Naive thymus-derived CD8-positive, alpha-beta T cell (primary cell): ENCODE measurements at places on chromosomes 6 and 20. TPM values are rescaled to one million over a fixed set of nuclear protein-coding genes. Genes with fewer than 3 reads are reported as not detected.
A peak's percentile ranks its signal among the peaks of the same experiment; 100 is the strongest.

TNNC2 gene
- polyA plus RNA-seq = 0.53 TPM

EMILIN3 gene
- polyA plus RNA-seq = not detected

DNA sequence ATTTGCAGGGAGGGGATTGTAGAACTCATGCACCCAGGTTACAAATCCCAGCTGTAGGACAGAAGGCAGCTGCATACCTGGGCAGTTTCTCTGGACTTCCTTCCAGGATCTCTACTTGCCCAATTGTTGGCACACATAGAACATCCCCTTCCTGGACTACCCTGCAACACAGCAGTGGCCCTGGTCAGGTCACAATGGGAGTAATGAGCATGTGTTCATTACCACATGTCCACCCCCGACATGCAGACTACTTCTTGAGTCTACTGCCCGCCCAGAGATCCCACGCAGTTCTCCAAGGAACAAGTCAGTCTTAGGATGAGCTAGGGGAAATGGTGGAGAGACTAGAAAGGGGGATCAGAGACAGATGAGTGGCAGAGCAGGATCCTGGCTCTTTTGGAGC, 5.1 kb downstream of the PEX6 start:
- no peaks in the 10 kb centered on the region for H3K27me3 ChIP-seq
- no peak overlapping the region for H3K27ac ChIP-seq
- peaks cover 34% of the 10 kb centered on the region for H3K4me1 ChIP-seq
- no peaks in the 10 kb centered on the region for H3K36me3 ChIP-seq

DAAM2 gene
- polyA plus RNA-seq = not detected

GRCh38 chr20:16445482-16445881, 127.8 kb downstream of the KIF16B start:
- peaks cover 48% of the 10 kb centered on the region for H3K36me3 ChIP-seq
- no peaks in the 10 kb centered on the region for H3K27me3 ChIP-seq
- peaks cover 10% of the 10 kb centered on the region for H3K4me1 ChIP-seq
- H3K4me3 ChIP-seq = no peak overlapping the region

GRCh38 chr6:85163156-85164080, 286.5 kb upstream of the NT5E start:
- H3K27ac ChIP-seq = no peak overlapping the region
- H3K36me3 ChIP-seq = no peaks in the 10 kb centered on the region
- no peak overlapping the region for H3K4me3 ChIP-seq
- no peaks in the 10 kb centered on the region for H3K4me1 ChIP-seq

- H3K27ac ChIP-seq = no peak overlapping the region
- peaks cover 35% of the 10 kb centered on the region for H3K4me1 ChIP-seq
- no peaks in the 10 kb centered on the region for H3K27me3 ChIP-seq
- H3K4me3 ChIP-seq = no peak overlapping the region
- DNase-seq = no peak
Observed at GRCh38 chr6:12097791-12098190, 85.7 kb downstream of the HIVEP1 start.

DNA sequence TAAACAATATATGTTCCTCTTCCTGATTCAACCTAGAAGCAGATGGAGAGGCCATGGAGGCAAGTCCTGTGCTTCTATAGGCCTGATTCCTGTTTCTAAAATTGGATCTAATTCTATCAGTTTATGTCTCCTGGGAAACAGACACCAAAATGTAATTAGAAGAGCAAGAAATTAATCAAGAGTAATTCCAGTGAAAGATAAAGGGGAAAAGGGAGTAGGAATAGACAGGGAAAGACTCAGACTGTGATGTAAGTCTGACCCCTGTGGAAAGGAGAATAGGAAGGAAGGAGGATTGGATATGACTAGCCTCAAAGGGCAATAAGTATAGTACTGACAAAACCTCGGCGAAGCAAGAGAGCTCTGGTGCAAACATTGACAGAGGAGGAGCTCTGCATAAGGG, 33.9 kb upstream of the FBXO30 start:
- H3K4me3 ChIP-seq = no peak overlapping the region
- H3K36me3 ChIP-seq = peaks cover 4% of the 10 kb centered on the region
- no peak for DNase-seq
- H3K4me1 ChIP-seq = no peaks in the 10 kb centered on the region
- no peaks in the 10 kb centered on the region for H3K27me3 ChIP-seq

DNA sequence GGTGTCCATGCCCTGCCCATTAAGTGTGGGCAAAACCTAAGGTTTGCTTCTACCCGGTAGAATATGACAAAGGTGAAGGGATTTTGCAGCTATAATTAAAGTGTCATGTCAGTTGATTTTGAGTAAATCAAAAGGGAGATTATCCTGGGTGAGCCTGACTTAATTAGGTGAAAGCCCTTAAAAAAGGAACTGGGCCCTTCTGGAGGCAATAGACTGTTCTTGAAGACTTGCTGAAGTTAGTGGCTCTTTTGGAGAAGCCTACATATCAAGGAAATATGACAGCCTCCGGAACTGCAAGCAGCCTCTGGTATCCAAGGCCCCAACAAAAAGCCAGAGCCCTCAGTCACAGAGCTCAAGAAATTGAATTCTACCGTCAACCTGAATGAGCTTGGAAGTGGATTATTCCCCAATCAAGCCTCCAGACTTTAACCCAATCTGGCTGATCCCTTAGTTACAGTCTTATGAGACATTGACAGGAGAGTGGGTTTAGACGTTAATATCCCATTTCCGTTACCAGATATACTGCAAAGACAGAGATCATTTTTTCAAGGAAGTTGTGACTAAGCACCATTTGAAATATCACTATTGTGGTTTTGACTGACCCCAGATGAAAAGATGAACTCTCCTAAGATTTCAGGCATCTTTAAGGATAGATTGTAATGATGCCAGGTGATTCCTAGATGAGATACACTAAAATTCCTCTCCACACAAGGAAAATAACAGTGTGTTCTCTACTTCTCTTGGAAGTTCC, 303.4 kb downstream of the PLCB1 start:
- H3K4me1 ChIP-seq = peaks cover 6% of the 10 kb centered on the region
- no peaks in the 10 kb centered on the region for H3K27me3 ChIP-seq
- no peak overlapping the region for H3K27ac ChIP-seq
- no peak overlapping the region for H3K4me3 ChIP-seq
- no peak for DNase-seq
- no peaks in the 10 kb centered on the region for H3K36me3 ChIP-seq

C6orf141 gene
- polyA plus RNA-seq = not detected

SLC35F1 gene
- not detected for polyA plus RNA-seq

GRCh38 chr20:32511358-32512046, 73.6 kb downstream of the NOL4L start:
- peaks cover 32% of the 10 kb centered on the region for H3K36me3 ChIP-seq
- H3K27me3 ChIP-seq = no peaks in the 10 kb centered on the region
- H3K4me3 ChIP-seq = peak overlapping the region; percentile 88
- H3K4me1 ChIP-seq = peaks cover 92% of the 10 kb centered on the region
- H3K27ac ChIP-seq = peak overlapping the region; percentile 96
- no peak for DNase-seq

- DNase-seq = no peak
- no peaks in the 10 kb centered on the region for H3K36me3 ChIP-seq
- H3K27me3 ChIP-seq = peaks cover 5% of the 10 kb centered on the region
- H3K4me1 ChIP-seq = no peaks in the 10 kb centered on the region
- H3K27ac ChIP-seq = no peak overlapping the region
Observed at GRCh38 chr6:132607544-132608233, 16.4 kb downstream of the TAAR2 start.

DNA sequence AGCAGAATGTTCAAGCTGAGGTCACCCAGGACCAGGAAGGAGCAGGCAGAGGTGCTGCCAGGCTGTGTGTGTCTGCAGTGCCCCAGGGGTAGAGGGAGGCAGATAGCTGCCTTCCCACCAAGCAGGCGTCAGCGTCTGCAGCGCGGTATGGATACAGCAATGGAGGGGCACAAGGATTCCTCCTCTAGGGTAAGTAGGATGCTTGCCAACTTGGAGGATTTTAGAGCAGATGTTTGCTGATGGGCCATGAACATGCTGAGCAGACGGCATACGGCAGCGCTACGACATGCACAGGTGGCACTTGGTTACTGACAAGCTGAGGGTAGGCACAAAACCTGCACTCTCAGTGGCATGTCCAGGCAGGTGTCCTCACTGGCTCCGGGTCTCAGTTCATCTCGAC, 48.1 kb downstream of the PSMG4 start:
- H3K27me3 ChIP-seq = peaks cover 16% of the 10 kb centered on the region
- no peak overlapping the region for H3K27ac ChIP-seq
- H3K4me3 ChIP-seq = no peak overlapping the region
- no peak for DNase-seq

COL20A1 gene
- polyA plus RNA-seq = not detected

PKIB gene
- 0.75 TPM for polyA plus RNA-seq

GRCh38 chr20:17314264-17314663, 87.4 kb downstream of the PCSK2 start:
- H3K4me3 ChIP-seq = no peak overlapping the region
- no peaks in the 10 kb centered on the region for H3K36me3 ChIP-seq
- peaks cover 24% of the 10 kb centered on the region for H3K27me3 ChIP-seq
- H3K4me1 ChIP-seq = no peaks in the 10 kb centered on the region
- no peak for DNase-seq
- no peak overlapping the region for H3K27ac ChIP-seq

DNA sequence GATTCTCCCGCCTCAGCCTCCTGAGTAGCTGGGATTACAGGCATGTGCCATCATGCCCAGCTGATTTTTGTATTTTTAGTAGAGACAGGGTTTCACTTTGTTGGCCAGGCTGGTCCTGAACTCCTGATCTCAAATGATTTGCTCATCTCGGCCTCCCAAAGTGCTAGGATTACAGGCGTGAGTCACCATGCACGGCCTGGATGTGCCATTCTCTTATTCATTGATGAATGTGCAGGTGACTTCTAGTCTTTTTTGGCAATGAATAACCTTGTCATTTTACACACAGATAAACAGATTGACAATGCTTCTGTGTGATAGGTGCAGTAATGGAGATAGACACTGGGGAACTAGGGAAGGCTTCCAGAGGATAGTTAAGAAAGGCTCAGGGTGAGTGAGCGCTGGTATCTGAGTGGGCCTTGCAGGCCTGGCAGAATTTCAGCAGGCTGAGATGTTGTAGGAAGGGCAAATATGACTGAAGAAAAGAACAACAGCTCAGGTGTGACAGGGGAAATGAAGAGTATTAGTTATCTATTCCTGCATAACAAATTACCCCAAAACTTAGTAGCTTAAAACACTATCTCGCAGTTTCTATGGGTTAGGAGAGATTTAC, 23.3 kb downstream of the PPARD start:
- H3K36me3 ChIP-seq = no peaks in the 10 kb centered on the region
- H3K27me3 ChIP-seq = no peaks in the 10 kb centered on the region
- peak overlapping the region; percentile 78 for H3K27ac ChIP-seq
- no peak for DNase-seq
- H3K4me3 ChIP-seq = no peak overlapping the region

DNA sequence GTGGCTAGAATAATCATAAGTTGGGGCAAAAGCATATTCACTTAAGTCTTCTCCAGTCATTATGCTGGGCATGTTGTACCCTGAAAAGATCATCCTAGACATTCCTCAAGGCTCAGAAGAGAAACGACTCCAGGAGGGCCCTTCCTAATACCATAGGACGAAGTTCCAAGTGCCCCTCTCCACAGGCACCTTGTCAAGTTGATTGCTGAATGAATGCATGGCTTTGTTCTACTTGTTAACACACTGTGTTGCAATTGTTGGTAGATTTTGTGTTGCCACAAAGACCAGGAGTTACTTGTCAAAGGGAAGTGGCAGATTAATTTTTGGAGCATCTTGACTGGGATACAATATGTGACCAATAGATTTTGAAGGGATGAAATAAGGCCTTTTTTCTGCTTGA, 194.3 kb upstream of the SMLR1 start:
- no peak for DNase-seq
- no peak overlapping the region for H3K27ac ChIP-seq
- no peak overlapping the region for H3K4me3 ChIP-seq
- no peaks in the 10 kb centered on the region for H3K27me3 ChIP-seq
- peaks cover 2% of the 10 kb centered on the region for H3K4me1 ChIP-seq
